ENCODE measurements at places on chromosomes 12 and 14.

DNA sequence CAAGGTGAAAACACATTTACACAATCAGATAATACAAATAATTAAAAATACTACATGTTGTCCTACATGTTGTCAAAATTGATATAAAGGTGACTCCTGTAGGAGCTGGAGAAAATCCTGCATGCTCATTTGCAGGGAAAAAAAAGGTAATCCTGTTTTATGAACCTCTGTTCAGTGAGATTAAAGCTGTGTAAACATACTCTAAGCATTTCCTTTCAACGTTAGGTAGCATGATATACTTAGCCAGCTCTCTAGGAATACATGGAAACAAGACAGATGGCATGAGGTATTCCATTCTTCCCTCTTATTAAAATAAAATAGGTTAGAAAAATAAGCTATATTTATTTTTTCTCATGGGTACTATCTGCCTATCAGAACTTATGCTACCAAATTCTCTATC lies 635.7 kb upstream of the FLRT2 start:
- DNase-seq, result no peak

GRCh38 chr14:105066240-105067071 lies 1.2 kb upstream of the GPR132 start:
- DNase-seq, result no peak

DNA sequence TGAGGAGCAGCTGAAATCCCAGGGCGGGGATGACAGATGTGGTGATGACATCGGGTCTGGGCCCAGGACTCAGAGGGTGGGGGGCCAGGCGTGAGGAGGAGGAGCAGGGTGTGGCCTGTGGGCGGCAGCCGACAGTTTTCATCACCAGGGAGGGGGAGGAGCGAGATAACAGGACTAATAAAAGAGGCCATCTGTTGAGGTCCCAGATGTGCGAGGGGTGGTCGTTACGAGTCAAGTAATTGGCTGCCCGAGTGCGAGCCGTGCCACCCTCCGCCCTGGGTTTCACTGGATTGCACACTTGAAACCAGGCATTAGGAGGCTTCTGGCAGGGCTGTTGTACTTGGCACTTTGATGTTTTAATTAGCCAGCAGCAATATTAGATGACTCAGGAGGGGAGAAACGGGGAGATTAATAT lies 67.2 kb downstream of the NOS1 start:
- no peak for DNase-seq

GRCh38 chr14:69716478-69717187 lies 50.3 kb upstream of the SRSF5 start:
- DNase-seq, result no peak

DNA sequence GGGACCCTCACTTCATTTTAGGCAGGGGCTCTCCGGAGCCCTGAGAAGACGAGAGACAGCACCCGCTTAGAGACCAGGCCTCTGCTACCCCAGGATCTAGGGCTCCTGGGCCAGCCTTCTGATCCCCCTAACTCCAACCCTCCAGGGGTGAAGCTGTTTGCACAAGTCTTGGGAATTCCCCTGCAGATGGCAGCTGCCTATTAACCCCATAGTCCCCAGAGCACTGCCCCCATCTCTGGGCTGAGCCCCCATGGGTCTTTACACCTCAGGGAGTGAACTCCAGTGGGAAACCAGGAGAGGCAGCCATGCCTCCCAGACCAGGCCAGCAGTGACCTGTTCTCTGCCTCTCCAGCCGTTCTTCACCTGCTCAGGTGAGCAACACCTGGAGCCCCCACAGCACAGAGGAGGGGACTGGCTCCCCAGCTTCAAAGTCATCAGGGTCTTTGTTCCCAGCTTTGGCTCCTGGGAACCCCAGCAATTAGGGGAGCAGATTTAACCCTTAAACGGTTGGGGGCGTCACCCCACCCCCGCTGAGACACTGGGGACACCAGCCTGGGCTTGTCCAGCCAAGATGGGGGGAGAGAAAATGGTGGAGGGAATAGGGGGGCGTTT lies 2.3 kb downstream of the WNT10B start:
- no peak for DNase-seq

DNA sequence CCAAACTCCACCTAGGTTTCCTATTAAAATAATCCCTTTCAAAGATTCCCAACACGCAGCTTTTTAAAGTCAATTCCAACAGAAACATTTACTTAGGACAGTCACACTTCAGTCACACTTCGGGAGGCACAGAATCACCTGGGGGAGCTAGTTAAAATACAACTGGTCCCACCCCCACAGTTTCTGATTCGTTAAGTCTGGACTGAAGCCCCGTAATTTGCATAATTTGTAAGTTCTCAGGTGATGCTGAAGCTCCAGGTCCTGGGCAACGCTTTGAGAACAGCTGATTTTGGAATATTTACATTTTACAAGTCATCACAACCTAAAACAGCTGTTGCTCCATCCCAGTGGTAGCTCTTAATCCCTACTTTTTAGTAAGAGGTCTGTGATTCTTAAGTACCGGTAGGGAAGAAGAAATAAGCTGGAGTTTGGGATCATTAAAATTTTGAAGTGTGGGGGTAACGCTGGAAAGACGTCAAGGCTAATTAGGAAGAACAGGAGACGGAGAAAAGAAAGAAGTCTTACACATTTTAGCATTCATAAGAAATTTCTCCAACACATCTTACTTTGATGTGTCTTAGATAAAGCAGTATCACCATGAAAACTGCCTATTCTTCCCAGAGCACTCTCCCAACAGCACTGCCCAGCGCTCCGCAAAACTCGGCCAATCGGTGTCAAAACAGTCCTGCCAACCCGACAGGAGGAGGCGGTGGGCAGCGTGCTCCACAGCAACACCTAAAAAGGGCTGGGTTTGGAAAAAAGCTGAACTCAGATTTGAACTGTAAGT lies 1.1 kb downstream of the IPO8 start:
- DNase-seq, result peak; percentile 24

- no peak for DNase-seq
Measured at GRCh38 chr12:6896846-6897435, 7.7 kb upstream of the LRRC23 start.

GRCh38 chr14:70981000-70981952 lies 74.0 kb downstream of the PCNX1 start:
- DNase-seq, result no peak

GRCh38 chr14:26719514-26719913 lies 121.7 kb upstream of the NOVA1 start:
- no peak for DNase-seq

DNA sequence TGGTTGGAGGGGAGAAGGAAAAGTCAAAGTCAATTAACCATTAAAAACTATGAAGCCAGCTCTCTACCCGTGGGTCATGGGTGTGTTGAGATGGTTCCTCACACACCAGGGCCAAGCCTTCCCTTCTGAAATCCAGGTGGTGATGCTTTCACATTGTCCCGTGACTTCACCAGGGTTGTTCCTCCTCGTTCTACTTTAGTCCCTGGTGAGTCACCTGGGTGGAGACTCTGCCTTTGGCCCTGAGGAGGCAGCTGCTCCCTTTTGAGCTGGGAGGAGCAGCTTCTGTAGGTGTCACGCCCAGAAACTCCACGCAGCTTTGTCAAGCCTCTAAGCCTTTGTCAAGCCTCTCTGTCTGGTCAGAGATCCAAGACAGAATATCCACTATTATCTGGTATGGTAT lies 348.3 kb downstream of the BMP4 start:
- no peak for DNase-seq

DNA sequence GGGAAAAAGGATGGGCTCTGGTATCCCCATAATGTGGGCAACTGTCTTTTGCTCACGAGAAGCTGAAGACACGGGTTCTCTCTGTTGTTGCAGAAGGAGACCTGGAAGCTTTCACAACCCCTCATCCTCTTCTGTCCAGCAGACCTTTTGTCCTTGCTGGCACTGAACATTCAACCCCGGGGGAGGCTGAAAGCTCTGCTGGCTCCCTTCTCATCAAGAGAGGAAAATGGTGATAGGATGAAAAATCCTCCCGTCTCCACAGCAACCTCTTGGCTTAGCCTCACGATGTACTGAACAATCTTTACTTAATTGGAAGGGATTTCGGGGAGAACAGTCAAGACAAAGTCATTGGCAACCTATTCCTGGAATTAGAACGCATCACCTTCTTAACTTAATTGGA lies 39.0 kb downstream of the ELK3 start:
- DNase-seq, result no peak

- DNase-seq, result peak; percentile 3
Measured at GRCh38 chr12:94048757-94049156, 99.6 kb upstream of the PLXNC1 start.

DNA sequence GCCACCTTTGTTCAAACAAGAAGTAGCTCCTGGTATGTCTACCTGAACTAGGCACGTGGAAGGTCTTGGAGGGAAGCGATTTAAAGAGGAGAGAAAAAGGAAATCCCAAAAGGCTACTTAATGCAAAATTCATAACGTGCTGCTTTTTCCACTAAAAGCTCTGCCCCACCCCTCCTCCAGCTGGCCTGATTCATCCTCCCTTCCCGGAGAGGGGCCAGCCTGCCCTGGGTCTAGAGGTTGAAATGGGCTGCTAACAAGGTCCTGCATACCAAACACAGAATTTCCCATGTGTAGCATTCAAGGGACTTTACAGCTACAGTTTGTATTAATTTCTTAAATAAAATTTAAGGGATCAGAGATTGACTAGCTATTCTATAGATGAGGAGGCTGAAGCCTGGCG lies 83.2 kb downstream of the KNTC1 start:
- no peak for DNase-seq

- no peak for DNase-seq
Measured at GRCh38 chr12:62748941-62749468, 185.9 kb downstream of the PPM1H start.

DNA sequence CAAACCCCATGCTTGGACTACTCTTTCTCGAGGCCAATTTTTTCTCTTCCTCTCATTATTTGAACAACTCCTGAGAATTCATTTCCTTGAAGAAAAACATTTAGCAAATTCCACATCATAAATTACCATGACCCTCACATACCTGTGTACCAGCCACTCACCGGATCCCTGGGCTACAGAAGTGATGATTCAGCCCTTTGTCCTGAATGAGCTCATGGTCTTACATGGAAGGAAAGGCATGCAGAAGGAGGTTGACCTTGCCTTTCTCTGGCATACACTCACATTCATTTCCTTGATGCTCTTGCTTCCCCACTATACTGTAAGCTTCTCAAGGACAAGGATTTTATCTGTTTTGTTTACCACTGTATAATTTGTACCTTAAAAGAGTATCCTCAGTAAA lies 191.5 kb downstream of the SLC5A8 start:
- DNase-seq, result no peak

GRCh38 chr12:5796171-5796958 lies 148.7 kb downstream of the ANO2 start:
- peak; percentile 22 for DNase-seq

DNA sequence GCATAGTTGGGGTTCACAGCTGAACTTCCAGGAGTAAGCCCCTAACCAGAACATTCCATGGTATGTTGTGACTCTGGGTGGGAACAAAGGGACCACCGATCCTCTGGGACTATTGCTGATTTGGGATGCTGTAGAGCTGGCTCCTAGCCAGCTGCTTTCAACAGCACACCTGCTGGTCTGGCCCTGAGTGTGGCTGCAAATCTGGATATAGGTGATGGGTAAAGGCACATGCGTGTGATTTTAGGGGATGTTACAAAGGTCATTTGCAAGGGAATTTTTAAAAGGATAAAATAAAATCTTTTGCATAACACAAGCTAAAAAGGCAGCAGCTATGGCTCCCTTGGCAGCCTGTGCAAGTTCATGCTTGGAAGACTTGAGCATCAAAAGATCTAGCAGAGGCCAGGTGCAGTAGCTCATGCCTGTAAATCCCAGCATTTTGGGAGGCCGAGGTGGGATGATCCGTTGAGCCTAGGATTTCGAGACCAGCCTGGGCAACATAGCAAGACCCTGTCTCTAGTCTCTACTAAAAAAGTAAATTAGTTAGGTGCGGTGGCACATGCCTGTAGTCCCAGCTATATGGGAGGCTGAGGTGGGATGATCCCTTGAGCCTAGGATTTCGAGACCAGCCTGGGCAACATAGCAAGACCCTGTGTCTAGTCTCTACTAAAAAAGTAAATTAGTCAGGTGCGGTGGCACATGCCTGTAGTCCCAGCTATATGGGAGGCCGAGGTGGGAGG lies 1.6 kb downstream of the ALDH2 start:
- no peak for DNase-seq

GRCh38 chr14:93105362-93105761 lies 10.4 kb downstream of the ITPK1 start:
- DNase-seq, result no peak

- DNase-seq, result no peak
Measured at GRCh38 chr14:35819591-35820540, 6.3 kb upstream of the BRMS1L start.

DNA sequence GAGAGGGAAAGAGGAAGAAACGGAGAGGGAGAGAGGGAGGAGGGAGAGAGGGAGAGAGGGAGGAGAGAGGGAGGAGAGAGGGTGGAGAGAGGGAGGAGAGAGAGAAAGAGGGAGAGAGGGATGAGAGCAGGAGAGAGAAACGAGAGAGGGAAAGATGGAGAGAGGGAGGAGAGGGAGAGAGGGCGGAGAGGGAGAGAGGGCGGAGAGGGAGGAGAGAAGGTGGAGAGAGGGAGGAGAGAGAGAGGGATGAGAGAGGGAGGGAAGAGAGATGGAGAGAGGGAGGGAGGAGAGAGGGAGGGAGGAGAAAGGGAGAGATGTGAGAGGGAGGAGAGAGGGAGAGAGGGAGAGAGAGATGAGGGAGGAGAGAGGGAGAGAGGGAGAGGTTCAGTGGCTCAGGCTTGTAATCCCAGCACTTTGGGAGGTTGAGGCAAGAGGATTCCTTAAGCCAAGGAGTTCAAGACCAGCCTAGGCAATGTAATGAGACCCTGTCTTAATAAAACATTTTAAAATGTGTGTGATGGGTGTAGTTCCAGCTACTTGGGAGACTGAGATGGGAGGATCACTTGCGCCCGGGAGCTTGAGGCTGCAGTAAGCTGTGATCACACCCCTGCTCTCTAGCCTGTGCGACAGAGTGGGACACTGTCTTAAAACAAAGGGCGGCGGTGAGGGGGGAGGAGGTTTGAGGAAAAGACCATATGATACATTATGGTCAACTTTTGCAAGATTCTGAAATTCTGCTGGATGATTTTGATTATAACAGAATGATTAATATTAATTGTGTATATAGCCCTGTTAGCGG lies 21.3 kb upstream of the SNRPF start:
- no peak for DNase-seq

GRCh38 chr14:20477211-20477876 lies 8.1 kb downstream of the PNP start:
- DNase-seq, result peak; percentile 99

GRCh38 chr12:110765111-110765510 lies 22.4 kb upstream of the PPP1CC start:
- no peak for DNase-seq

DNA sequence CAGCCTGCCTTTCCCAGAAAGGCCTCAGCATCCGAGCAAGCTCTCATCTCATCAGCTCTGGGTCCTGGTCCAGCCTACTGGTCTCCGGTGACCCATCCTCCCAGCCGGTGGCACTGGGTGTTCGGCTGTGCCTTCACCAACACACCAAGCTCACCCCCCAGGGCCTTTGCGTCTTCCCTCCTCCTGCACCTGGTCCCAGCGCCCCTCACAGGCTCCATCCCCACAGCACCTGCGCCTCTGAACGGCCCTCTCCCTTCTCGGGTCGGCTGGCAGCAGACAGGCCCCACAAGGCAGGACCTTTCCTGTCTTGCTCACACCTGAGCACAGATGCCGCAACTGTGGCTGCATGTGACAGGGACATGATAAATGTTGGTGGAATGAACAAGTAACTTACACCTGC lies 13.1 kb downstream of the P2RX2 start:
- no peak for DNase-seq

- no peak for DNase-seq
Measured at GRCh38 chr12:67006610-67007009, 262.5 kb upstream of the CAND1 start.
